ENCODE measurements at places on chromosomes 11 and 22. TPM values are rescaled to one million over a fixed set of nuclear protein-coding genes. Genes with fewer than 3 reads are reported as not detected.
A peak's percentile ranks its signal among the peaks of the same experiment; 100 is the strongest.

Gene KCNJ4
- not detected for total RNA-seq

Gene LRRC51
- total RNA-seq, result 8.9 TPM

Gene TBX10
- total RNA-seq, result not detected

GRCh38 chr11:1034001-1034400 is 2.5 kb downstream of the MUC6 start:
- H3K4me1 ChIP-seq, result no peaks in the 10 kb centered on the region
- DNase-seq, result no peak
- no peaks in the 10 kb centered on the region for H3K36me3 ChIP-seq
- H3K27me3 ChIP-seq, result no peaks in the 10 kb centered on the region
- H3K27ac ChIP-seq, result no peak overlapping the region

GRCh38 chr22:37007651-37008050 is 11.6 kb downstream of the TST start:
- no peak overlapping the region for H3K27ac ChIP-seq
- no peaks in the 10 kb centered on the region for H3K36me3 ChIP-seq
- H3K27me3 ChIP-seq, result no peaks in the 10 kb centered on the region
- DNase-seq, result no peak
- H3K4me1 ChIP-seq, result no peaks in the 10 kb centered on the region

GRCh38 chr22:37623075-37624016 is 14.7 kb downstream of the GGA1 start:
- peaks cover 52% of the 10 kb centered on the region for H3K4me1 ChIP-seq
- peaks cover 10% of the 10 kb centered on the region for H3K36me3 ChIP-seq
- H3K27me3 ChIP-seq, result no peaks in the 10 kb centered on the region
- DNase-seq, result peak; percentile 80
- no peak overlapping the region for H3K4me3 ChIP-seq

DNA sequence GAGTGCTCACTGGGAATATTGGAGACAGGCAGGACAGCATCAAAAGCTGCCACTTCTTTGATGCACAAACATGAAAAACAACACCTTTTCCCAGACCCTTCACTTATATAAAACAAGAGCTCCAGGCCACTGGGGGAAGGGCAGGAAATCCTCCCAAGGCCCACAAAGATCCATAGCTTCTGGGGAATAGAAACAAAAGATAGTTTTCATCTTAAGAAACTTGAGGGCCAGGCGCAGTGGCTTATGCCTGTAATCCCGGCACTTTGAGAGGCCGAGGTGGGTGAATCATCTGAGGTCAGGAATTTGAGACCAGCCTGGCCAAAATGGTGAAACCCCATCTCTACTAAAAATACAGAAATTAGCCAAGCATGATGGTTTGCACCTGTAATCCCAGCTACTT is 15.3 kb downstream of the RTL6 start:
- DNase-seq, result no peak
- peaks cover under 1% of the 10 kb centered on the region for H3K4me1 ChIP-seq
- H3K27ac ChIP-seq, result no peak overlapping the region
- no peaks in the 10 kb centered on the region for H3K27me3 ChIP-seq
- H3K36me3 ChIP-seq, result no peaks in the 10 kb centered on the region
- H3K4me3 ChIP-seq, result no peak overlapping the region

- no peaks in the 10 kb centered on the region for H3K36me3 ChIP-seq
- H3K4me1 ChIP-seq, result no peaks in the 10 kb centered on the region
- no peak overlapping the region for H3K4me3 ChIP-seq
- no peak for DNase-seq
- H3K27ac ChIP-seq, result no peak overlapping the region
Measured at GRCh38 chr11:1131033-1131911, 26.5 kb upstream of the MUC5AC start.

DNA sequence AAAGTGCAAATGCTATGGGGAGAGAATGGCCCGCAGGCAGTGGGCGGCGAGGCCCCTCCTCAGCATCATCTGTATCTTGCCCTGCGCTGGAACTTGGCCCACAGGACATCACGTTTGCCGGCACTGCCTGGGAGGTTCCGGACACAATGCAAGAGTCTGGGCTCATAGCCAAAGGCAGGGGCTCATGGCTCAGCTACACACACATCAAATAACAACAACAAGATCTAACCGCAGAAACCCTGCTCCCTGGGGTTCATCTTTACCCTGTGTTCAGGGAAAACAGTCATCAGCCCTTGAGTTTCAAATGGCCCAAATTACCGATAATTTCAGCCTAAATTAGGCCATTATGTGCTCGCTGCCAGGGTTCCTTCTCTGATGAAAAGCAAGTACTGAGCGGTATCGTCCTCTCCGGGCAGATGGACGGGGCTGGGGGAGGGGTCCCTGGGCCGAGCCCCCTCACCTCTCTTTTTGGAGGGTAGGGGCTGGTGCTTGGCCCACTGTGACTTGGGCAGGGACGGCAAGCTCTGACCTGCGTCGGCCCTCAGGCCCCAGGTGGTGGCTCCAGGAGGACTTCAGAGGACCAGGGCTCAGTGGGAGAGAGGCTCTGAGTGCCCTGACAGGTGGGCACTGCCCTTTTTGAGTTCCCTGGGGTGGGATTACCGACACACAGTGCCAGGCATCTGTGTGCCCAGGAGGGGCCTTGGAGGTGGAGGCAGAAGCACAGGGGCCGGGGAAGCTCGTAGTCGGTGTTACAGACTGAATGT is 25.0 kb upstream of the GAL start:
- no peak overlapping the region for H3K27ac ChIP-seq
- no peak overlapping the region for H3K4me3 ChIP-seq
- no peaks in the 10 kb centered on the region for H3K27me3 ChIP-seq
- DNase-seq, result no peak
- H3K4me1 ChIP-seq, result no peaks in the 10 kb centered on the region

All from CD8-positive, alpha-beta memory T cell (primary cell).